Muscle of arm (tissue), 14 donors: ENCODE measurements at places on chromosomes 5 and 9.

DNA sequence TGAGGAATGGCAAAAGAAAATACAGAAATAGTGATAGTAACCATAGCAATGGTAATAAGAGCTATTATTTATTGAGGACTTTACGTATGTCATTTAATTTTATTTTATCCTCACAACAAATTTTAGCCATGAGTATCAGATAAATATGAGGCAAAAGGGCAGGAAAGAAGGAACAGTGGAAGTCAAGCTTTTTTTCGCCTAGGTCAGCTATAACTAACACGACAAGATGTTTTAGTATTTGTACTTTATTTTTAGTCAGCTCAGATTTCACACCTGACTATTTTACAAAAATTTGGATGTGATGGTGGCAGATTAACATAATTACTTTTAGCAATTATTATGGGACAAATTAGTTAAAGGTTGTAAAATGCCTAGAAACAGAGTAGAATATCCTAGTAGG lies 34.8 kb upstream of the CDKN2B start:
- DNase-seq: no peak

DNA sequence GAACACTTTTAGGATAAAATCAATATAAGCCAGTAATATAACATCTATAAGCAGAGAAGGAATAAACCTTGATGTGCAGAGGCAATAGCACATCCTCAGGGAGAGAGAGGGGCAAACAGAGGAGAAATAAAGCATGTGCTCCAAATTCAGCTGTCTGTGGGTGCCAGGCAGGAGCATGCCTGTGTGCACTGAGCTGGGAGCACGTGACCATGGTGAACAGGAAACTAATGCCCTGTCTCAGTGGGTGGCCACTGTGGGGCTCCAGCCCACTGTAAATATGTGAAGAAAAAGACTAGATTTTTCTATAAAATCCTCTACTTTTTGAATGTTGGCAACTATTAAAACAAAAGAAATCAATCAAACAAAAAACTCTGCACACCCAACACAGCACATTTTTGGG lies 55.3 kb downstream of the FYB1 start:
- no peak for DNase-seq

GRCh38 chr5:124395287-124395686 lies 351.2 kb downstream of the ZNF608 start:
- DNase-seq: no peak

DNA sequence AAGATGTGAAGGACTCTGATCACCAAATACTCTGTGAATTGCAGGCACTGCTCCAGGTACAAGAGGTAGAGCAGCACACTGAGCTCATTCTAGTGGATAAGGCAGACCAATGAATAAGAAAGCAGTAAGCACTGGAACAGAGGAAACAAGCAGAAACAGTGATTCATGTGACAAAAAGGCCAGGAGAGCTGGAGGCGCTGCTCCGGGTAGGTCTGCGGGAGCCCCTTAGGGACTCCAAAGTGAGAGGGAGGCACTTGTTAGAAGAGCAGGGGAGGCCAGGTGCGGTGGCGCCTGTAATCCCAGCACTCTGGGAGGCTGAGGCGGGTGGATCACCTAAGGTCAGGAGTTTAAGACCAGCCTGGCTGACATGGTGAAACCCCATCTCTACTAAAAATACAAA lies 231.6 kb upstream of the NFIL3 start:
- DNase-seq: no peak

DNA sequence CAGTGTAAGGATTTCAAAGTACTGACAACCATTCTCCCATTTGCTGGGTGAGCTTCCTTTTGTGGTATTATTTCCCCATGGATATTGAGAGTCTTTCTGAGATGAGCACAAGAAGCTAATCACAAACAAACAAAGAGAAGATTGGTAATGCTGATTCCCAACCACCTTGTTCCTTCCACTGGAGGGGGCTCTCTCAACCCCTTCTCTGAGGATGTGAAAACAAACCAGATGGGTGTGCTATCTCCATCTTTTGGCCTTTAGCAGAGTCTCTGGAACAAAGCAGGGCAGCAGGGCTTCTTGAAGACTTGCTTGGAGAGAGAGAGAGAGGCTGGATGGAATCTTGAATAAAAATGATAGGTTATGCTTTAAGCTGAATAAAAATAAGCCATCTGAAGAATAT lies 576.7 kb upstream of the ZNF462 start:
- DNase-seq: no peak

DNA sequence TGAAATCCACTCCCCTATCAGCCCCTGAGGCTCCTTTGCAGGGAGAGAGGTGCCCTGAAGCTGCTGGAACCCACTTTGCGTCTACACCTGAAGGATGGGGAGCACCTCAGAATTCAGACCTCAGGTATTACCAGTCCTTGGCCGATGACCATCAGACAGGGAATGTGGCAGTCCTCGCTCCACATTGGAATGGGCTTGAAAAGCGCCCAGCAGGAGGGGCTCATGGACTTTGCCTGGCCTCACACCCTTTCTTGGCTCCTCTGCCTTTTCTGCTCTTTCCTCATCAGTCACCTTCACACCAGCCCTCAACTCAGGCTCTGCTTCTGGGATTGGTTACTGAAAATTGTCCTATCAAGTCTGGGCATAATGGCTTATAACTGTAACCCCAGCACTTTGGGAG lies 83.9 kb downstream of the BARX1 start:
- no peak for DNase-seq

DNA sequence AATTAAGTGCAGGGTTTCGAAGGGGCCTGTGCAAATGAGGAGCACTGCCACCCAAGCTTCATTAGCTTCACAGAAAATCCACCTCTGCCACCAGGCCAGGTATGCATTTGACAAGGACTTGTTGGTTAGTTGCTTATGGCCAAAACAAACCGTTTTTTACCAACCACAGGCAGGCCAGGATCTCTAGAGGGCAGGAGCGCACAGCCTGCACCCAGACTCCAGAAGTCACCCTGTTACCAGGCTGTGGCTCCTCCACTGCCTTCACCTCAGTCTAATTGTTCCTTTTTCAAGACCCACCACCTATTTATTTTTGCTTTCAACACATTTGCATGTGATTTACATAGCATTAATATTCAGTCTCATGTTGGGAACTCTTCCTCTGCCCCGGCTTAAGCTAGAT lies 78.3 kb upstream of the HSPA9 start:
- DNase-seq: no peak

DNA sequence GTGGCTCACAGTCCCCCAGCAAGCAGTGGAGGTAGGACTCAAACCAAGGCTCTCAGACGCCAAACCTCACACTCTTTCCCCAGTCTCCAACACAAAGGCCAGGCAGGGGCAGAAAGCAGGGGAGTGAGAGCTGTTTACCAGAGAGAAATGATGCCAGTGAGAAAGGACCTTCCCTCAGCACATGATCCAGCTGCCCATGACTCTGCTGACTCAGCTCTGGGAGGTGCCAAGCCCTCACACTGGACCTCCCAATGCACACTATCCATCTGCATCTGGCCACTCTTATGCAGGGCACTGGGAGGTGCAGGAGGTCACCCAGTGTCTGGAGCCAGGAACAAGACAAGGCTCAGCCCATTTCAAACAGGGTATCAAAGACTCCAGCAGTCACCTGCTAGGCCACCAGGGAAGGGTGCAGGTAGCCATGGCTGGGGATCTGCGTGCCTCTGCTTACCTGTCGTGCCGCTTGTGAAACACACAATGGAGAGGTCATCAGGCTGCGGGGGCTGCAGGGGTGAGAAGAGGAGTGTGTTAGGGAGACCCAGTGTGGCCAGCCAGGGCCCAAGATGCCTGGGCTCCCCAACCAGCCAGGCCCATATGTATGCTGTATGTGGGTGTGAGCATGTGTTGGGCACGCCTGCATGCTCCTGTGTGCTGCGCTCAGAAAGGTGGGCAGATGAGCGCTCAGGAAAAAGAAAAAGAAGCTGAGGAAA lies 26.3 kb downstream of the ACSL6 start:
- DNase-seq: no peak

DNA sequence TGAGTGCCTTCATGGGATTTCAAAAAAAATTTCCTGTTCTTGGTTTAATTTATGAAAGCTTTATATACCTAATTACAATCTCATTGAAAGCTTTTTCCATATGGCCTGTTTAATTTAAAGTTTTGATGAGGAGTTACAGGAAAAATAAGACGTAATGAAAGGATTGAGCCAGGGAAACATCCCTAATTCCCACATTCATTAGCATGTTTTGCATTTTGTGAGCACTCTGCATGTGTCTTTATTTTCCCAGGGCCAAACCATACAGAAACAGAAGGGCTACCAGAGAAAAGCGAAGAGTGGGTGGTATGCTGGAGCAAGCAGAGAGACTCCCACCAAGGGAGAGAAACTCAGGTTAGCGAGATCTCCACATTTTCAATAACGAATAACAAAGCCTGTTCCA lies 20.3 kb upstream of the LECT2 start:
- DNase-seq: no peak

GRCh38 chr9:73118898-73119554 lies 32.6 kb upstream of the ANXA1 start:
- no peak for DNase-seq
